ENCODE measurements at places on chromosomes 6 and 20.

DNA sequence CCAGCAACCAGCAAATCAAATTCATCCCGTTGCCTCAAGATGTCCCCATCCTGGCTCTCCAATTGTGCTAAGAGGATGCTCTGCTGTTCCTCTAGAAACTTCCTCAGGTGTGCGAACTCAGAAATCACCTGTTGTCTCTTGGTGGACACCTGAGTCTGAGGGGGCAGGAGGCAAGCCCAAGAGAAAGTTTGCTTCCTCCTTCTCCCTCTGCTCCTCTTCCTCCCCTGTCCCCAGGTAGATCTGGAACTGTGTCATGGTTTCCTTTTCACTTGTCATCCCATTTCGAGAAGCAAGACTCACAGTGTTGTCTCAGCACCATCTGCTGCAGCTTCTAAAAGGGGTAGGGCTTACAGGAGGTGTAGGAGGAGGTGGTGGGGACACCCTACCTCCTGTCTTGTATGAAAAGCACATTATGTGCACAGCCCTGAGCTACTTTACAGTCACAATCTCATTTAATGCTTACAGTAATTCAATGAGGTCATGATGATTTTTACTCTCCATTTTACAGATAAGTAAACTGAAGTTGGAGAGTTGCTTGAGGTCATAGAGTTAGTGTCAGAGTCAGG, 2.5 kb downstream of the TRIM10 start:
- no peak for DNase-seq

- DNase-seq: no peak
Measured at GRCh38 chr6:45658400-45658799, 280.7 kb upstream of the SUPT3H start.

DNA sequence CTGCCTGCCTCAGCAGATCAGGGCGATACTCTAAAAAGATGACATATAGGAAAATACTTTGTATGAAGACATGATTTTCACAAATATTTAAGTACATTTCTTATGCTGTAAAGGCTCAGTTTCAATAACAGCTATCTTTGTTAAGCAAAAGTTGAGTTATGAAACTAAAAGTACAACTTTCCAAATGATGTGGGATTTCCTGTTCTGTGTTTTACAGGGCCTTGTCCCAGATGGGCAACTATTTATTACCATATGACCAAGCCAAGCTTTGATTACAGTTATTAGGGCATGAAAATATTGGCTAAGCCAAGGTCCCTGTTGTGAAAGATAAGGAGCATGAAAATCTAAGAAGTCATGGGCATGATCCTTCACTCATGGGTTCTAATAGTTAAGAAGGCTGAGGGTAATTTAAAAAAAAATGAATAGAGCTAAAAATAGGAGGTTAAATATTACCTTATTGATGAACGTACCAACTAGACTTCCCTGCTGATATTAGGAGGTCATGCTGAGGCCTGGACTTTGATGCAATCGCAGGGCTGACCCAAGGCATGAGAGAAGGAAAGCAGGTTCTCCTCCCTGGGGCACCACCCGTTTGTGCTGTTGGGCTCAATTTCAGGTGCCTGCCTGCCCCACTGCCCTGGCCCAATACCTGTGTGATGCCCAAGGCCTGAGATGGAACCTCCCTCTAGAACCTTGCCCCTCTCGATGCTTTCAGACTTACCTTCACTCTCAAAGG, 294.4 kb upstream of the PRDM1 start:
- DNase-seq: no peak

GRCh38 chr6:63549076-63549475, 23.2 kb upstream of the LOC128125822 start:
- no peak for DNase-seq

DNA sequence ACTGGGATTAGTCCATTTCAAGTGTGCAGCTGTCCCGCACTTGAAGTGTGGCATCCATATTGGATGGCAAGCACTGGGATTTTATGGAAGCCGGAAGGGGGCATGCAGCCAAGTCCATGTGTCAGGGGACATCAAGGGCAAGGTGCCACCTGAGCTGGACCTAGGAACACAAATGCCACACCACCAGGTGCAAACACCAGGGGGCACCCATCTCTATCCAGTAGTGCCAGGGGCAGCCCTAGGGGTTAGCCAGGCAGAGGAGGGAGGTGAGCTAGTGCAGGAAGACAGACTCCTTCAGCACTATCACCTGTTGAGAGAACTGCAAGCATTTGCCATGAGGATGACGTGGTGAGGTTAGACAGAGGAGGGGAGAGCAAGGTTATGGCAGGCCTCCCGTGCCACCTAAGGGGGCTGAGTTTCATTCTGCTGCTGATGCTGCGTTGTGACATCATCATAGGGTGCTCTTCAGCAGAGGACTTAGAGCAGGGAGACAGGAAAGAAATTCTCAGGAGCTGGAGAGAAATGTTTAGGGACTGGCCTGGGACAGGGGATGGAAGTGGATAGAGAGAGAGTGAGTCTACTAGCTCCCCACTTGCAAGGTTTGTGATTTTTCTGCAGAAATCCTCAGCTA, 192.6 kb upstream of the SLC24A3 start:
- no peak for DNase-seq

- no peak for DNase-seq
Measured at GRCh38 chr6:153130515-153131036, 506 bp downstream of the RGS17 start.

DNA sequence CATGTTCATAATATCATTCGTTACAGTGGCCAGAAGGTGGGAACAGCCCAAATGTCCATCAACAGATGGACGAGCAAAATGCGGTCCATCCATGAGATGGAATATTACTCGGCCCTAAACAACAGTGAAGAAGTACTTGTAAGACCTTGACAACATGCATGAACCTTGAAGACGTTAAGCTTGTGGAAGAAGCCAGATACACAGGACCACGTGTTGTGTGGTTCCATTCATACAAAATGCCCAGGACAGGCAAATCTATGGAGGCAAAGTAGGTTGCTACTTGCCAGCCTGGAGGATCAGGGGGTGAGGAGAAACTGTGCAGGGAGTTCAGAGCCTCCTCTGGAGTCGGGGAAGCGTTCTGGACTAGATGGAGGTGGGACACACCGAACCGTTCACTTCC, 207.1 kb downstream of the ERMARD start:
- DNase-seq: no peak

DNA sequence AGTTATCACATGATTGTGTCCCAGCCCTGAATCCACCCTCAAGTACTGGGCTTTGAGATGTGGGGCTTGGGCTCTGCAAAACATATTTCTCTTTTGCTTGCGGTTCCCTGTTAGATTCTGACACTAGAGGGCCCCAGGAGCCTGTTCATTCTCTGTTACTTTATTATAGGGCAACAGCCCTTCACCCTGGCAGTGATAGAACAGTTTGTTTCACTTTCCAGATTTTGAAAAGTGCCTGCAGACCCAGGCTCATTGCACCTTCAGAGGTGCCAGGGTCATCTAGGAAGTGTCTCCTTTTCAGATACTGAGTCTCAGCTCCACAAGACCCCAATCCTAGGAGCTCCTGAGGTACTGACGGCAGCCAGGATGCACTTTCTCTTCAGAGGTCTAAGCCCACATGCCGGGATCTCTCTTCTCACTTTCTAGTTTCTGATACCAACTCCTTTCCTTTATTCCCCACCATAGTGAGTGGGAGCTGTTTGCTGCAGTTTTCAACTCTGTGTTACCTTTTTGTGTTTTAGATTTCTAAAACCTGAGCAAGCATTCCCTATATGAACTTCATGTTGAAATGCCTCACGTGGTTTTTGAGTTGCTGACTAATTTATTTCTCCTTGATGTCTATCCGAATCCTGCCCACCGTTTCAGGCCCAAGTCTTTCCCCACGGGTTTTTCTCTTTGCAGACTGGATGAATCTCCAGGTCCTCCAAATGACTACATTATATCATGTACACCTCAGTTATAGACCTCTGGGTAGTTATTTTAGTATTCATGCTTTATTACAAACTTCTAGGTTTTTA, 10.9 kb downstream of the ABT1 start:
- peak; percentile 56 for DNase-seq

DNA sequence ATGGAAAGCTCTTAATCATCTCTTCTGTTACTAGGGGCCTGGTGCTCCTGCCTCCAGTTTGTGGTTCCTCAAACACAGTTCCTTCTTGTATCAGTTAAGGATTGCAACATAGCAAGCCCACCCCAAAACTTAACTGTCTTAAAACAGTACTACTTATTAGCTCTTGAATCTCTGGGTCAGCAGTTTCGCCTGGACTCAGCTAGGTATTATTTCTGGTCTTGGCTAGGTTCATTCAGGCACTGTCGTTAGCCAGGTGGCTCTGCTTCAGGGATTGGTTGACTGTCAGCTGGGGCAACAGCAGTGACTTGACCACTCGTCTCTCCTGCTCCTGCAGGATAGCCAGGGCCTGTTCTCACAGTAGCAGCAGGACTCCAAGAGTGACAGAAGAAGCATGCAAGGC, 30.0 kb upstream of the RALY start:
- DNase-seq: no peak

- no peak for DNase-seq
Measured at GRCh38 chr6:158050955-158051354, 69.3 kb downstream of the SYNJ2 start.

GRCh38 chr6:107237992-107238660, 122.8 kb upstream of the BEND3 start:
- DNase-seq: no peak

GRCh38 chr6:140082867-140083297, 708.4 kb upstream of the CITED2 start:
- DNase-seq: no peak

- DNase-seq: peak; percentile 60
Measured at GRCh38 chr6:3162565-3163247, 5.4 kb upstream of the TUBB2A start.

DNA sequence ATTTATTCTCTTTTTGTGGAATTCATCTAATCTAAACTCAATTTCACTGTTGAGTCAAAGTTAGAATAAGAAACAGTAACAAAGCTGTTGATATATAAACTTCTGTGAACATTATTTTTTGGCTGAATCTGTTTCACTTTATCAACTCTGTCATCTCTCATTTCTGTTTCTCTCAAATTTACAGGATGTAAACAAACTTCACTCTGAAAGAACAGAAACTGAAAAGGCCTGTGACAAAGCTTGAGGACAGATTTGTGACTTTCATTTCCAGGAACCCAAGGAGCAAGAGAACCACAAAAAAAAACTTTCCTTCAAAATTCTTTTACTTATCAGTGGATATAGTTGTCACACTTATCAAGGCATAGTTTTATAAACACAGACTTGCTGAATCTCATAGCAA, 447.9 kb upstream of the OPRM1 start:
- DNase-seq: no peak

- no peak for DNase-seq
Measured at GRCh38 chr6:87766211-87766610, 64.2 kb upstream of the AKIRIN2 start.

DNA sequence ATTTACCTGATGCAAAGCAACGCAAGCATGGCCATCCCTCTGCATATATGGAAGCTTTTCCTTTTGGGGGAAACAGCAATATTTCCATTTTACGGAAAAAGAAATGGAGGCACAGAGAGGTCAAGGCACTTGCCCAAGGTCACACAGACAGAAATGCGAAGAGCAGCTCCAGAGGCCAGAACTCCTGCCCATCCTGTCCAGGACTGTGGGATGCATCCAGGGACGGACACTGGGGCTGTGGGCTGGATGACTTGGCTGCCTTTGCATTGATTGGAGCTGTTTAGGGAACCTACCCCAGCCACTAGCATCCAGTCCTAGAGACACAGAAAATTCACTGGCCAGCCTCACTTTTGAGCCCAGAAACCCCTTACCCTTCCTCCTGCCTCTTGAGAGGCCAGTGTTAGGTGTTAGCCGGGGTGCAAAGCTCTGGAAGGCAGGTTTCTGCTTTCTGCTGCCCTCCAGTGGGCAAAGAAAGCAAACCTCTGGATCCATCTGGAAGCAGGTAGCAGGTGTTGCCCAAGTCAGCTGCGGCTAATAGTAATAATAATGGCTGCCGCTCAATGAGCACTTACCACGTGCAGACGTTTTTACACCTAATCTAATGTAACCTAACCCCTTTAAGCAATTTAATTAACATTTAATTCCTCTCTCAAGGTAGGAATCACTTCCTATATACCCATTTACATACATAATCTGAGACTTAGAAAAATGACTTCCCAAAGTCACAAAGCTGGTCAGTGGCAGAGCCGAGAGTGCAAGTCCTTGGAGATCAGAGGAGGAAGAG, 31.7 kb upstream of the CCN5 start:
- DNase-seq: peak; percentile 34

- no peak for DNase-seq
Measured at GRCh38 chr6:42916288-42916687, 435 bp downstream of the PTCRA start.

- DNase-seq: no peak
Measured at GRCh38 chr6:35034411-35035191, 106.5 kb downstream of the TCP11 start.

GRCh38 chr6:138187156-138187555, 25.4 kb downstream of the ARFGEF3 start:
- no peak for DNase-seq

DNA sequence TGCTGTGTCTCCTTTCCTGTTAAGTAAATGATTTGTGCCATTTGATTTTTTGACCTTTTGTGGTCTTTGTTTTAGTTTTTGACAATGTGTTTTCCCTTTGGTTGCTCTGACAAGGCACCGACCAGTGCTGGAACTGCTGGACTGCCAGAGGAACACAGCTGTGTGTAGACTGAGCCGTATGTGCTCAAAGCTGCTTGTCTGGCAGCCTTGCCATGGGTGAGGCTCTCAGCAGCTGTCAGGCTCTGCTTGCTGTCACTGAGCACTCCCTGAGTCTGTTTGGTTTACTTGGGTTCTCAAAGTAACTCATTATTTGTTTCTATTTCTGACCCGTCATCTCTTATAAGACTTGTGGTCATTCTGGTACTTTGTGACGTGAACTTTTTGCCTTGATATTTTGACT, 15.1 kb upstream of the SNRPB start:
- DNase-seq: no peak

- DNase-seq: no peak
Measured at GRCh38 chr6:146445233-146445632, 98.4 kb upstream of the RAB32 start.

- no peak for DNase-seq
Measured at GRCh38 chr20:50308513-50309279, 118.1 kb downstream of the CEBPB start.

- peak; percentile 10 for DNase-seq
Measured at GRCh38 chr6:26086211-26086610, 1.0 kb upstream of the HFE start.

DNA sequence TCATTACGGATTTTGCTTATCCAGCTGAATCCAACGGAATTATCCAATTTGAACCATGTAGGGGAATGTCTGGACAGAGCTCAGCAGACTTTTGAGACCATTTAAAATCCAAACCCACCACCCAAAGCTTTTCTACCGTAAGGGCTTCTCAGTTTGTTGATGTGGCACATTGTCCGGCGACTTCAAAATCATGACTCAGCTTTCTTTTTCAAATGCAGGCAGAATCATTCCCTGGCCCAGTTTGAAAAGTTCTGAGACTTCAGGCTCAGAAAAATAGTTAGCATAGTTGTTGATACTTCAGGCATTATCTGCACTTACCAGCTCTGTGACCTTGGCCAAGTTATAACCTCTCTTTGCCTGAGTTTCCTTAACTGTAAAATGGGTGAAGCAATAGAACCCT, 182.2 kb downstream of the PTPRT start:
- no peak for DNase-seq
